ENCODE measurements at places on chromosomes 12 and 14.

DNA sequence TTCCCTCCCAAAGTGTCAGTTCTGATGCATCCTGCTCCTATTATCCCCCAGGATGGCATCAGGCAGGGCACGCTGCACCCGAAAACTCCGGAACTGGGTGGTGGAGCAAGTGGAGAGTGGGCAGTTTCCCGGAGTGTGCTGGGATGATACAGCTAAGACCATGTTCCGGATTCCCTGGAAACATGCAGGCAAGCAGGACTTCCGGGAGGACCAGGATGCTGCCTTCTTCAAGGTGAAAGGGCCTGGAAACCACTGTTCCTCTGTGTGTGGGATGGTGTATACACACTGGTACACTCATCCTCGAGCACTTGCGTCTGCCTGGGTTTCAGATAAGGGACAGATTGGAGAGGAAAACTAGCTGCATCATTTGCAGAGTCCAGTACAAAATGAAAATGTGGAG is 1.0 kb downstream of the IRF9 start:
- H3K27me3 ChIP-seq = no peaks in the 10 kb centered on the region
- H3K4me1 ChIP-seq = peaks cover 47% of the 10 kb centered on the region
- no peak for DNase-seq
- H3K4me3 ChIP-seq = peak overlapping the region; percentile 64

DNA sequence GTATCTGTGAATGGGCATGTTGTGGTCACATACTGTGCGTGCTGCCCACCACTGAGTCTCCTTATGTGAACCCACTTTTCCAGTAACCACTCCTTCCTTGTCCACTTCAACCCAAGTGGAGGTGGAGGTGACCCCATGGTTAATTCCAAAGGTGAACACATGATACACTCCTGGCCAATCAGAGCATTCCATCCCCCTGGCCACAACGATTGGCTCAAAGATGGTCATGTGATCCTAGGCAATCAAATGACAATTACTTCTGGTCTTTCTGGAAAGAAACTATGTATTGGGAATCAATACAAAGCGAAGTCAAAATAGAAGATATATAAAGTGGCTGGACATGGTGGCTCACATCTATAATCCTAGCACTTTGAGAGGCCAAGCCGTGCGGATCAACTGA is 20.2 kb upstream of the CCDC60 start:
- H3K27me3 ChIP-seq = no peaks in the 10 kb centered on the region
- no peaks in the 10 kb centered on the region for H3K36me3 ChIP-seq
- H3K4me1 ChIP-seq = no peaks in the 10 kb centered on the region

- no peak overlapping the region for H3K27ac ChIP-seq
- H3K27me3 ChIP-seq = no peaks in the 10 kb centered on the region
- no peak overlapping the region for H3K4me3 ChIP-seq
- no peaks in the 10 kb centered on the region for H3K4me1 ChIP-seq
- no peaks in the 10 kb centered on the region for H3K36me3 ChIP-seq
- no peak for DNase-seq
Measured at GRCh38 chr14:47949006-47949405, 273.6 kb upstream of the MDGA2 start.

GRCh38 chr12:116737774-116738657 is at the start of the genes RNFT2 and SPRING1:
RNFT2 (plus strand) TSS chr12:116738315; CDS start chr12:116740498, 2,183 bp downstream.
SPRING1 (minus strand) TSS chr12:116738069; CDS start chr12:116737900, 169 bp downstream.
- peak within 1 kb of the TSS; percentile 96 for H3K4me3 ChIP-seq
- DNase-seq = peak; percentile 100
- peak within 1 kb of the TSS; percentile 79 for H3K27ac ChIP-seq

DNA sequence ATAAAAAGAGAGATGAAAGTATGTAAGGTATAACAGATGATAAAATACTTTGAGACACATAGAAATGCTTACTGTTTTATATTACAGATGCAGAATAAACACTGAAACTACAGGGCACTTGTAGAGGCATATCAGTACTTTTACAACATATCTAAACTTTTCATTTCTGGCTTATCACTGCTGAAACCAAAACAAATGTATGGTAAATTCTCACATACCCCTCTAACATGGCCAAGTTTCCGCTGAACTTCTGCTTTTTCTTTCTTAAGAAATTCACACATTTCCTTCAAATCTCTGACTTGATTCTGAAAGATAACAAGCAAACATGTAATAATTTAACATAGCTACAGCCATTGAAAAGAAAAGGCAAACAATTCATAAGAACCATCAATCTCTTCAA is 33.3 kb upstream of the C12orf50 start:
- no peak overlapping the region for H3K4me3 ChIP-seq
- peaks cover 13% of the 10 kb centered on the region for H3K36me3 ChIP-seq
- H3K4me1 ChIP-seq = no peaks in the 10 kb centered on the region
- no peak overlapping the region for H3K27ac ChIP-seq
- no peak for DNase-seq

DNA sequence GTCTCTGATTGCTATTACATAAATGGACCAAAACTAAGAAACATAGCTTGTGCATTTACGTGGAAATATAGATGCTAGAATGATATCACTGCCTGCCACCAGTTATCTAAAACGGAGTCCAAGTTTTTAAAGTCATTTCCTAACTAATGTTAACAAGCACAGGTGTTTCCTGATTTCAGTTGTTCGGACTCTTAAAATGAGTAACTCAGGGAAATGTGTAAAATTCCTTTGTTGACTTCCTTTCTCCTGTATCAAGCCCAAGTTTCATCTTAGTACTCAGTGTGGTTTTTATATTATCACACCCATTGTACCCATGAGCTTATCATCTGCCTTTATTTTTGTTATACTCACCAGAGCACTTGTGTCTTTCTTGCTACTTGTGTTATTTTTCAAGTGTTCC is 13.2 kb upstream of the PRKCH start:
- H3K36me3 ChIP-seq = no peaks in the 10 kb centered on the region
- no peaks in the 10 kb centered on the region for H3K27me3 ChIP-seq
- no peak for DNase-seq
- no peak overlapping the region for H3K4me3 ChIP-seq
- H3K4me1 ChIP-seq = no peaks in the 10 kb centered on the region

- no peak for DNase-seq
- H3K4me3 ChIP-seq = no peak overlapping the region
- no peaks in the 10 kb centered on the region for H3K27me3 ChIP-seq
- peaks cover 35% of the 10 kb centered on the region for H3K36me3 ChIP-seq
- H3K27ac ChIP-seq = no peak overlapping the region
Measured at GRCh38 chr12:130873825-130874224, 2.0 kb downstream of the RAN start.

GRCh38 chr12:105933671-105934665 is 204.8 kb downstream of the NUAK1 start:
- DNase-seq = peak; percentile 75
- no peak overlapping the region for H3K4me3 ChIP-seq
- peaks cover 68% of the 10 kb centered on the region for H3K4me1 ChIP-seq
- peak overlapping the region; percentile 52 for H3K27ac ChIP-seq
- no peaks in the 10 kb centered on the region for H3K27me3 ChIP-seq
- H3K36me3 ChIP-seq = no peaks in the 10 kb centered on the region

GRCh38 chr12:94718114-94718513 is 67.8 kb upstream of the TMCC3 start:
- no peak overlapping the region for H3K27ac ChIP-seq
- H3K36me3 ChIP-seq = no peaks in the 10 kb centered on the region
- no peak overlapping the region for H3K4me3 ChIP-seq
- no peak for DNase-seq

GRCh38 chr12:1865284-1865866 is 45.0 kb downstream of the LRTM2 start:
- no peak overlapping the region for H3K4me3 ChIP-seq
- H3K27ac ChIP-seq = no peak overlapping the region
- no peaks in the 10 kb centered on the region for H3K36me3 ChIP-seq
- H3K27me3 ChIP-seq = peaks cover 26% of the 10 kb centered on the region

DNA sequence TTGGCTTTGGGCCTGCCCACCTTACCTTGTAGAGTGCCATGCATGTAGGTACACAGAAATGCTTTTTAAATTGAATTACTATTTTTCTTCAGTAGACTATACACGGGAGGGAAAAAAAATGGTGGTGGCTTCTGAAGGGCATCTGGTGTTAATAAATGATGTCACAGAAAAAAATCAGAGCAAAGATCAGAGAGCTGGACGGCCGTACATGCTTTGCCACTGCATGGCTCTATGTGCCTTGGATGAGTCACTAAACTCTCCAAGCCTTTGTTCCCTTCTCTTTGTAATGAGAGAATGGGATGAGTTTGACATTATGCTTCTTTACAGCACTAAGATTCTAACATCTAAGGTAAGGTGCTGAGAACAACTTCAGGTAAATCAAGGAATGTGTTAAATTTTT is 376.4 kb upstream of the DDHD1 start:
- H3K27ac ChIP-seq = no peak overlapping the region
- no peak overlapping the region for H3K4me3 ChIP-seq
- H3K4me1 ChIP-seq = peaks cover 5% of the 10 kb centered on the region
- no peaks in the 10 kb centered on the region for H3K27me3 ChIP-seq
- no peak for DNase-seq

- no peak overlapping the region for H3K4me3 ChIP-seq
- no peaks in the 10 kb centered on the region for H3K4me1 ChIP-seq
- no peak for DNase-seq
- no peaks in the 10 kb centered on the region for H3K27me3 ChIP-seq
- no peaks in the 10 kb centered on the region for H3K36me3 ChIP-seq
- no peak overlapping the region for H3K27ac ChIP-seq
Measured at GRCh38 chr12:66713984-66714383, 35.1 kb upstream of the GRIP1 start.

- no peak overlapping the region for H3K4me3 ChIP-seq
- peaks cover 36% of the 10 kb centered on the region for H3K4me1 ChIP-seq
- no peak for DNase-seq
- peak overlapping the region; percentile 42 for H3K27ac ChIP-seq
- no peaks in the 10 kb centered on the region for H3K27me3 ChIP-seq
- no peaks in the 10 kb centered on the region for H3K36me3 ChIP-seq
Measured at GRCh38 chr12:32541754-32542374, 137.2 kb upstream of the DNM1L start.

GRCh38 chr14:76473481-76474263 is 97.7 kb downstream of the ESRRB start:
- DNase-seq = no peak
- no peak overlapping the region for H3K27ac ChIP-seq
- H3K27me3 ChIP-seq = no peaks in the 10 kb centered on the region
- H3K36me3 ChIP-seq = no peaks in the 10 kb centered on the region
- H3K4me1 ChIP-seq = peaks cover 5% of the 10 kb centered on the region

DNA sequence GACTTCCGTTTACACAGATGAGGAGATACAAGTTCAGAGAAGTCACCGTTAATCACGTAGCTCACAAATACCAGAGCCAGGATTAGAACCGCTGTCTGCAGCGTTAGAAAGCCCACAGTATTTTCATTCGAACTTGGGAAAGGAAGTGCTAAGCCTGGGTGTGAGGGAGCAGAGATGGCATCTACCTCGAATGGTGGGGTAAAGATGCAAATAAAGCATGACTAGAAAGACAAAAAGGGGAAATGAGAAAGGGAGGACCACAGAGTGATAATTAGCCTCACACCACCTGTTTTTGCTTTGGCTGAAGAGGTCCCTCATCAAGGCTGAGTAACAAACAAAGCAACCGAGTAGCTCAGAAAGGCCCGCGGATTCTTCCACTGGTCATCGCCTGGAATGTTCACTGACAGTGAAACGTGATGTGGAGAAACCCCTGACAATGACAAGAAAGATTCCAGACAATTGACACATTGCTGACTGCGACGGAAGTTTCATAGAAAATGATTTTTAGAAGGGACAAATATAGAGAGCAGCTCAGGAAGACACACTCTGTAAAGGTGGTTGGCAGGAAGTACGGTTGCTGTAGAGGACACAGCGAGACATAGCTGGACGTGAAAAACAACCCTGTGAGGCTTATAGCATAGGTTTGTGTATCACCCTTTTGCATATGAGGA is 31.5 kb upstream of the BHLHE41 start:
- H3K27ac ChIP-seq = no peak overlapping the region
- peaks cover 7% of the 10 kb centered on the region for H3K4me1 ChIP-seq
- no peaks in the 10 kb centered on the region for H3K27me3 ChIP-seq
- no peak for DNase-seq

DNA sequence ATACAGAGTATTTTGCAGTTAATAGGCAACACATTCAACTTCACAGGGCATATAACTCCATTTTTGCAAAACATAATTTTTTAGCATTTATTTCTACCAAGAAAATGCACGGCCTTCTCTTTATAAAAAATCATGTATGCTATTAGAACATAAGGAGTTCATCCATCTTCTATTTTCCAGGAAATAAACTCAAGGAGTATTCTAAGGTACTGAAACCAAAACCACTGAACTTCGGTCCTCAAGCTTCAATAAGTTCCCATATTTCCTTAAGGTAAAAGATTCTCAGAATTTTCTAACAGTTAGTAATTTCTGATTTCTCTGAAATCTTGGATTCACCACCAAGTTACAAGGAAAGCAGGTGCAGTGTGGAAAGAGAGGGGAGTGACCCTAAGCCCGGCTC is 113.3 kb upstream of the DIO2 start:
- H3K36me3 ChIP-seq = no peaks in the 10 kb centered on the region
- no peak for DNase-seq
- H3K27ac ChIP-seq = no peak overlapping the region
- H3K4me1 ChIP-seq = no peaks in the 10 kb centered on the region

DNA sequence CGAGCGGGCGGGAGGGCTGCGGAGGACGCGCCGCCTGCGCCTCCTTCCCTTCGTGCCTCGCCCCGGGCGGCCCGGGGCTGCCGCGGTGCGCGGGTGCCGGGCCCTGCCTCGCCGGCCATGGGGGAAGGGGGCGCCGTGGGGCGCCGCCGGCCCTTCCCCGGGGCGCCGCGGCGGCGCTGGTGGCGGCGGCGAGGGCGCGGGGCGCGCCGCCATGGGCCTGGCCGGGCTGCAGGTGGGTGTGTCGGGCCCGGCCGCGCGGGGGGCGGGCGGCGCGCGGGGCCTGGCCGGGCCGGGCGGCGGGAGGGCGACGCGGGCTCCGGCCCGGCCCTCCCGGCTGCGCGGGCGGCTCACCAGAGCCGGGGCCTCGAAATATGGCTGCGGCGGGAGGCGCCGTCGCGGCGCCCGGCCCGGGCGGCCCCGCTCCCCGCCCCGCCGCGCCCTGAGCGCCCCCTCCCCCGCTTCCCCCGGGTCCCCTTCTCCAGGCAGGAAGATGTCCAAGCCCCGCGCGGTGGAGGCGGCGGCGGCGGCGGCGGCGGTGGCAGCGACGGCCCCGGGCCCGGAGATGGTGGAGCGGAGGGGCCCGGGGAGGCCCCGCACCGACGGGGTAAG is 5.1 kb downstream of the KMT5A start:
- no peaks in the 10 kb centered on the region for H3K27me3 ChIP-seq
- H3K4me3 ChIP-seq = peak overlapping the region; percentile 73
- peaks cover 17% of the 10 kb centered on the region for H3K36me3 ChIP-seq
- peak overlapping the region; percentile 94 for H3K27ac ChIP-seq

GRCh38 chr12:53292426-53292825 is 2.9 kb upstream of the PFDN5 start:
- no peak for DNase-seq
- H3K27ac ChIP-seq = no peak overlapping the region
- H3K27me3 ChIP-seq = no peaks in the 10 kb centered on the region
- peaks cover 29% of the 10 kb centered on the region for H3K4me1 ChIP-seq
- no peak overlapping the region for H3K4me3 ChIP-seq
- no peaks in the 10 kb centered on the region for H3K36me3 ChIP-seq

DNA sequence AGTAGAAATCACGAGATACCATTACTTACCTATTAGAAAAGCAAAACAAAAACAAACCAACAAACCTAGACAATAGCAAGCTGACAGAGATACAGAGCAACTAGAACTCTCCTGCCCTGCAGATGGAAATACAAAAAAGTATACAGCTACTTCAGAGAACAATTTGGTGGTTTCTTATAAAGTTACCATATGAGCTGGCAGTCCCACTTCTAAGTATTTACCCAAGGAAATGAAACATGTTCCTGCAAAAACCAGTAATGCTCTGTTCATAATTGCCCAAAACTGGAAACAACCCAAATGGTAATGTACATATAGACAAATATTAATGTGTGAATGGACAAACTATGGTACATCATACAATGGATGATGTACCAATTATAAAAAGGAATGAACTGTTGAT is 31.7 kb downstream of the FUT8 start:
- no peak for DNase-seq
- H3K27ac ChIP-seq = no peak overlapping the region
- H3K4me3 ChIP-seq = no peak overlapping the region
